Fibroblast of the conjunctiva (primary cell): ENCODE measurements at places on chromosomes 13 and 19.

GRCh38 chr19:15280048-15280725, 47.9 kb upstream of the EPHX3 start:
- no peak for DNase-seq

- DNase-seq: no peak
Observed at GRCh38 chr19:27935669-27936068, 1277.3 kb downstream of the UQCRFS1 start.

DNA sequence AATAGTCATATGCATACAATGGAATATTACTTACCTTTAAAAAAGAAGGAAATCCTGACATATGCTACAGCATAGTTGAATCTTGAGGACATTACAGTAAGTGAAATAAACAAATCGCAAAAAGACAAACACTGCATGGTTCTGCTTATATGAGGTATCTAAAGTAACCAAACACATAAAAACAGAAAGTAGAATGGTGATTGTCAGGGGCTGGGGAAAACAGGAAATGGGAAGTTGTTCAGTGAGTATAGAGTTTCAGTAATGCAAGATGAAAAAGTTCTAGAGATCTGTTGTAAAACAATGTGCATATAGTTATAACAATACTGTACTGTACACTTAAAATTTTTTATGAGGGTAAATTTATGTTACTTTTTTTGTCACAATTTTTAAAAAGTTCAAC, 219.4 kb downstream of the KLF5 start:
- DNase-seq: no peak

GRCh38 chr13:91111476-91112200, 235.8 kb upstream of the MIR17HG start:
- no peak for DNase-seq

DNA sequence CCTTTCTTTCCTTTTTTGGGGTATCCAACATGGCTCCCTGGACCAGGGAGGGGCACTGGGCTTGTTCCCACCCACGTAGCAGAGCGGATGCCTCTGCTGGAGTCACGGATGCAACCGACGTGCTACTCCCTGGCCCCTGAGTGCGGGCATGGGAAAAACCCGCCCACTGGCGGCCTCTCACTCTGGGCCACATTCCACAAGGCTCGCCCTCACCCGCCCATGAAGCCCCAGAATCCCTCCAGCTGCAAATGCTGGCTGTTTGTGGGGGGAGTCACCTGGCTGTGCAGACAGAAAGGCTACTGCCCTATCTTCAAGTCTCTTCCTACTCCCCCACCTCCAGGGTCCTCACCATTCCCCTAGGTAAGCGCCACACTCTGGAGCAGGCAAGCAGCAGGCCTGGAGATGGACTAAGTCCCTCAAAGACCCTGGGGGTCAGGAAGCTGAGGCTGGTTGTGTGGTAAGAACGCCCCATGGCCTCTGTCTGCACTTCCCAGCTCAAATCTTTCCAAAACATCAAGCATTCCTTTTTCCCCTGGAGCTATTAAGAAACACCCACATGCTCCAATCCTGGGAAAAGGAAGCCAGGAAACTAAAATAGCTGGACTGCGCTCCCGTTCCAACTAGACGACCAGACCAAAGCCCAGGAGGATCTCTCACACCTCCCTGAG, 17.9 kb upstream of the EPHX3 start:
- DNase-seq: no peak

- peak; percentile 77 for DNase-seq
Observed at GRCh38 chr19:4814625-4815425, 16.7 kb downstream of the TICAM1 start.

- no peak for DNase-seq
Observed at GRCh38 chr13:25429466-25429865, 57.7 kb downstream of the ATP8A2 start.

- DNase-seq: no peak
Observed at GRCh38 chr13:31175847-31176532, 14.3 kb upstream of the HSPH1 start.

GRCh38 chr19:13172346-13173138, 22.3 kb downstream of the IER2 start:
- no peak for DNase-seq

- DNase-seq: no peak
Observed at GRCh38 chr19:31392464-31392863, 43.2 kb upstream of the TSHZ3 start.

- peak; percentile 92 for DNase-seq
Observed at GRCh38 chr19:11164879-11165406, 9.4 kb upstream of the SPC24 start.

- DNase-seq: no peak
Observed at GRCh38 chr13:92260363-92260762, 861.9 kb downstream of the GPC5 start.

DNA sequence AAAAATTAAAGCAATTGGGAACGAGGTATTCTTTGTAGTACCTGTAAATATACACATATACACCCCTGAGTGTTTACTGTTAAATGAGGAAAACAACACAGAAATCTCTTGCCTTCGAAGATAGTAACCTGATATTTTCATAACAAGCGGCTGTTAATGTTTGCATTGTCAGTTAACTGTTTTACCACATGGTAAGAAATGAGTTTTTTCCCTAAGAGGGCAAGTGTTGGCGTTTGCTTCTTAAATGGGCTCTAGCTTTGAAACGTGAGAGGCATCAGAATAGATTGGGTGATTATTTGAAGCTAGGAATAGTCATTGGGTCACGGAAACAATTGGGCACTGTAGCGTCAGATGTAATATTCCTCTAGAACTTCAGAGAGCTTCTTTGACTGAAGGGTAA, 22.0 kb upstream of the UPF3A start:
- DNase-seq: no peak

DNA sequence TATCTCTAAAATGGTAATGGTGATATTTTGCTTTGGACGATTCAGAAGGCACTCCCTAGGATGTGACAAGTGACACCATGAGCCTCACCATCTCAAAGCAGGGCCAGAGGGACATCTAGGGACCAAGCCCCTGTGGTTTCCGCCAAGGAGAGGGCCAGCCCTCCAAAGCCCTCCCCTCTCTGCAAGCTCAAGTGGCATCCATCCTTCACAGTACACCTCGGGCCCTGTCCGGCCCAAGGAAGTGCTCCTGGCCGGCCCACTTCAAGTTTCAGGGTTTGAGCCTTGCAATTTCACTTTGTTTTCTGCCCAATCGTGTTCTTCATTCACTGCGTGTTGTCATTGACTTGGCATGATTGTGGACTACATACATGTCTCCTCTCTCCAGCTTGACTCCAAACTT, 82.5 kb downstream of the TSHZ3 start:
- DNase-seq: no peak

DNA sequence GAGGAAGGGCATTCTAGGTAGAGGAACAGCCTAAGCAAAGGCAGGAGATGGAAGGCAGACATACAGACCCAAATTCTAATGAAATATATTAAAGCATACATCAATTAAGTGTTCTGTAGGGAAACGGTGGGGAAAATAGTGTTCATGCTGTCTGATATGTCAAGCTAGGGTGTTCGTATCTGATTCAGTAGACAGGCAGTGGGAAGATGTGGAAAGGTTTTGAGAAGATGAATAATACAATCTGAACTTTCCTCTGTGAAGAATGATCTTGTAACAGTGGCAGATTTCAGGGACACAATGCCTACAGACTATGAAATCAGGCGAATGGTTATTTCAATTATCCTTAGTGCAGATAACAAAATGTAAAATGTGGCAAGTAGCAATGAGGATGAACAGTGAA, 594.2 kb downstream of the KCTD12 start:
- no peak for DNase-seq

DNA sequence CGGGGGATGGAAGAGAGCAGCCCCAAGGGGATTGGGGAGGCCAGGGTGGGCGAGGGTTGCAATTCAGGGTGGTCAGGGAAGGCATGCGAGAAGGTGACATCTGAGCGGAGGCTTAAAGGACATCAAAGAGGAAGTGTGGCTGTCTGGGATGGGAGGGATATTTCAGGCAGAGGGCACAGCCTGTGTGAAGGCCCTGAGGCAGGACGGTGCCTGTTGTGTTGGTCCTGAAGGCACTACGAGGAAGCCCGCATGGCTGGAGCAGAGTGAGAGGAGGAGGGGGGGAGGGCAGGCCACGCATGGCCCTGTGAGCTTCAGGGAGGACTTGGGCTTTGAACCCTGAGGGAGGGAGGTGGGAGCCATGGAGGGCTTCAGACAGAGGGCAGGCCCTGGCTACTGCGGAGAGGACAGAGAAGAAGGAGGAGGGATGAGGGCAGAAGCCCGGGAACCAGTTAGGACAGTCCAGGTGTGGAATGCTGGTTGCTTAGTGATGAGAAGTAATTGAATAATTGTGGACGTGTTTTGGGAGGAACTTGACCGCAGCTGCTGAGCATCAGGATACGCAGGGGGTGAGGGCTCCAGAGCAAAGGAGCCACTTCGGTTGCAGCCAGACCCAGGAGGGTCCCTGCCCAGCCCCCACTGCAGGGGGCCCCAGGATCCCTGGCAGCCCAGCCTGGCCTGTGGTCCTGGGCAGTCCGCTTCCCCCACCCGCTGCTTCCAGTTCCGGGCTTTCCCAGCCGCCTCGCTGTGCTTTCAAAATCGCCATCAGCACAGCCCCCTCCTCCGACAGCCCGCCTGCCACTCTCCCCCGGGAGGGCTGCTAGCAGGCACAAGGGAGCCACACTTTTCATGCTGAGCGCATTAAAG, 6.2 kb downstream of the TLE6 start:
- peak; percentile 59 for DNase-seq
